ENCODE measurements at places on chromosomes 12 and 14.

DNA sequence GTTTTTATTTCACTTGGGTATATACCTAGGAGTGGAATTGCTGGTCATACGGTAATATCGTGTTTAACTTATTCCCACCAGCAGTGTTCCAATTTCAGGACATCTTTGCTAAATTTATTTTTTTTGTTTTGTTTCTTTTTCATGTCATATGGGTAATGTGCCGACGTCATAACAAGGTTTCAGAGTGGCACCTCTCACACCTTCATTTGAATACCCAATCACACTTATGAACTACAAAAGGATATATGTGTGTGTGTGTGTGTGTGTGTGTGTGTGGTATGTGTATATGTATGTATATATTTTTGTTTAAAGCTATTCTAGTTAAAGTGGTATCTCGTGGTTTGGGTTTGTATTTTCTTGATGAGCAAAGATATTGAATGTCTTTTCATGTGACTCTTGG, 12.1 kb downstream of the TRAF3 start:
- no peak for DNase-seq

DNA sequence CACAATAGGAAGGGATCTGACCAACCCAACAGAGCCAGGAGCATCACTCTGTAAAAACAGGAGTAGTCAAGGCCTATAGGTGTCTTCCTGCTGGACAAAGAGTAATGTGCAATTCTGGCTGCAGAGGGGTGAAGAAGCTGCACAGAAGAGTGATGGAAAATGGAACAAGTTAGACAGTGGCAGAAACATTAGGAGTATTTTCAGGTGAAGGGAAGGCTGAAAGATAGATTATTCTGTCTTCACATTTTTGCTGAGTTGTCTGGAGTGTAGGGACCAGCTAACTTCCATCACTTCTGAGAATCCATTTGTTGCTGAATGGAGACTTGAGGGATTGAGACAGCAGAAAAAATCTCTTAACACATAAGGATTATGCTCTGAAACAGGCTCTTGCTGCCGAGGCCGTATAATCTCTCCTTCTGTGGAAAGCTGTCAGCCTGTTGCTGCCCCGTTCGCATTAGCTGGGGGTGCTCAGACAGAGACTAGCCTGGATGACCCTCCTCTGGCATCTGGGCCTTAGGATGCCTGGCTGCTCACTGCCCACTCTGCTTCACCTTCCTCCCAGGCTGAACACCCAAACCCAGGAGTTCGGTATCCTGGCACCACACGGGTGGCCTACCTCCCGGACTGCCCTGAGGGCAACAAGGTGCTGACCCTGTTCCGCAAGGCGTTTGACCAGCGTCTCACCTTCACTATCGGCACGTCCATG, 3.1 kb upstream of the ARHGEF25 start:
- DNase-seq = no peak

DNA sequence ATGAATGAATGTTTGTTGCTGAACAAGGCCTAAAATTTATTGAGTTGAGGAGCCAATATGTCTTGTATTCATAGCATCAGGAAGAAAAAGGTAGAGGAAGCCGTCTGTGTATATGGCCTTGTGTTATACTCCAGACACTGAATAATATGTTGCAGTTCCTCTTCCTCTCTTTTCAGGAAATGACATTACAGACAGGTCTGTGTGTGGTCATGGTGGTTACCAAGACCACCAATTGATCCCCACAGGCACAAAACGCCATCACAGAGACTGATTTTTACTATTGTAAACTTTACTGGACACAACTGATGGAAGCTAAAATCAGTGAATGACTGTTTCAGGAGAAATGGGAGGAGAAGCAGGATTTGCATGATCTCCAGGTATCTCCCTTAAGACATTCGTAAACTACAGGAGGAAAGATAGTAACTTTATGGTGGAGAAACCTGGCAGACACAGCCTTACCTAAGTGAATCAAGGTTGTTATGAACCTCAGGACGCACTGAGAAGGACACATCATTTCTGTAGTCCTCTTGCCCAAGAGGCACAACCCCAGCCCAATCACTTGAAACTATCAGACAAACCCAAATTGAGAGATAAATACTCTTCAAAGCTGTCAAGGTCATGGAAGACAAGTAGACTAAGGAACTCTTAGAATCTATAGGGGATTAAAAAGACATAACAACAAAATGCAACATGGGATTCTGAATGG, 334.1 kb upstream of the RGS6 start:
- no peak for DNase-seq

GRCh38 chr12:94193168-94193567, 44.8 kb downstream of the PLXNC1 start:
- no peak for DNase-seq

- no peak for DNase-seq
Measured at GRCh38 chr12:108211157-108211556, 82.1 kb downstream of the WSCD2 start.

DNA sequence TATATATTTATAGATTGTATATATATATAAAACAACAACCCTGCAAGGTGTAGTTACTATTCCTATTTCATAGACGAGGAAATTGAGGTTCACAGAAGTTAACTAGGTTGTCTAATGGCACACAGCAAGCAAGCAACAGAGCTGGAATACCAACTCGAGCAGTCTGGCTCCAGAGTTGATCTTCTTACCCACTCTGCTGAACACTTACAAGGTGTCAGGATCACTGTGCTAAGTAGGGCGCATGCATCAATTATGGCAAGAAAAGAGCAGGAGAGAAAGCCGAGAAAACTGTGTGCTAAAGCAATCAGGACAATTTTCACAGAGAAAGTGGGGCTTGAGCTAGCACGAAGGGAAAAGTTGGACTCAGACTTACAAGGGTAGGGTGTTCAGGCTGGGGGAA, 15.9 kb upstream of the ARMH4 start:
- no peak for DNase-seq

- no peak for DNase-seq
Measured at GRCh38 chr12:113061061-113061694, 4.6 kb downstream of the DTX1 start.

GRCh38 chr12:132111654-132112304, 32.3 kb downstream of the DDX51 start:
- DNase-seq = no peak

- DNase-seq = no peak
Measured at GRCh38 chr14:56840221-56840620, 29.9 kb upstream of the OTX2 start.

DNA sequence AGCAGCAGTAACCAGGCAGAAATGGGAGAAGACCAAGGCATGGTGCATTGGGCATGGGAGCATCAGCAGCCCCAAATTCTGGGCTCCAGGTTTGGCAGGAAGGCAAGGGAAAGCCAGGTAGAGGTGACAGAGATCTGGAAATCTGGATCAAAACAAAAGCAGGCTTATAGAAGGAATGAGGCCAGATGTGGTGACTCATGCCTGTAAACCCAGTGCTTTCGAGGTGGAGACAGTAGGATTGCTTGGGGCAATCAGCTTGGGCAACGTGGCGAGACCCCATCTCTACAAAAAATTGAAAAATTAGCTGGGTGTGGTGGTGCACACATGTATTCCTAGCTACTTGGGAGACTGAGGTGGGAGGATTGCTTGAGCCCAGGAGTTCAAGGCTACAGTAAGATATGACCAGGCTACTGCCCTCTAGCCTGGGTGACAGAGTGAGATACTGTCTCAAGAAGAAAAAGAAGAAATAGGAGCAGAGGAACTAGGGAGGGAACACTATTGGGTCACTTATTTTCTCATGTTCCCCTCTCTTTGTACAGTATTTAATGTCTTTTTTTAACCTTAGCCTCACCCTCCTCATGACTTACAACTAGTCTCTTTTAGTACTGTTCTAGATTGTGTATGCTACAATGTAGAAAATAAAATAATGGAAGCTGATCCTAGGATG, 25.1 kb downstream of the SLC4A8 start:
- no peak for DNase-seq

GRCh38 chr12:50112456-50113218, 601 bp downstream of the COX14 start:
- DNase-seq = peak; percentile 26

DNA sequence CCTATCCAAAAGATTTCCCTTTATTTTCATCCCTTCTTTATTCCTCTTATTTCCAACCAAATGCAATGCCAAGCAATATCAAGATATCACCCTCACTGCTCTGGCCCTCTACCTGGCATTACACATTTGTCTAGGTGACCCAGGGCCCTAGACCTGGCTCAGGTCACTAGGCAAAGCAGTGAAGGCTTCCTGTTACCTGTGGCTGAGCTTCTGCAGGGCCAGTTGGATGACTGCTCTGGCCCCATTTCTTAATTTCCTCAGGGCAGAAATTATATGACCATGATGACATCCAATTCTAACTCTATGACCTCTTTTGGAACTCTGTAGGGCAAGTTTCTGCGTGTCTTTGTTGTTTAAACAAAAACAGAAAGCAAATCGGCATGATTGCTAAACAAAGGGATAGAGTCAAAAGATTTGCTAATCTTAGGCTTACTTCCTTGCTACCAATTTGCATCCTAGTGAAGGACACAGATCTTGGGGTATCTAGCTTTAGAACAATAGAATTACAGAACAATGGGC, 7.4 kb upstream of the CCDC198 start:
- DNase-seq = no peak

GRCh38 chr14:71374989-71375388, 467.7 kb downstream of the PCNX1 start:
- no peak for DNase-seq

DNA sequence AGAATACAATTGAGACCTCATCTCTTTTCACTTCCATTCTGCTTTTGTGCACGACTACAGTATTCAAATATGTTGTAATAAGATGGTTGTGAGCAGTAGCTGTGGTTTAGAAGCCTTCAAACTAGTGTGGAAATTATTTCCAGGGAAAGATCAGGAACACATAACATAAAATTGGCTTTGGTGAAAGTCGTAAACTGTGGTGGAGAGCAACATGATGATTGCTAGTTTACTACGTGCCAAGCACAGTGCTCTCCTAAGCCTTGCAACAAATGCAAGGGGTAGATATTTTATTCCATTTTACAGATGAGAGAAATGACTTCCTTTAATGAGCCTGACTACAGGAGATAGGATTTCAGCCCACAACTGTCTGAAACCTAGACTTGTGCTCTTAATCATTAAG, 172.4 kb upstream of the LMNTD1 start:
- DNase-seq = no peak

GRCh38 chr12:29505122-29505521, 7.6 kb upstream of the OVCH1 start:
- DNase-seq = no peak

- no peak for DNase-seq
Measured at GRCh38 chr12:127555071-127555470, 711.9 kb upstream of the TMEM132C start.

- peak; percentile 96 for DNase-seq
Measured at GRCh38 chr14:89955745-89956660, at the start of gene TDP1. Gene TDP1, plus strand, starts transcription at chr14:89955927. Its CDS starts 7,188 bp downstream, at chr14:89963115.

- DNase-seq = no peak
Measured at GRCh38 chr14:103282932-103283331, 51.1 kb upstream of the EIF5 start.

- DNase-seq = no peak
Measured at GRCh38 chr12:2613326-2614073, 181.3 kb upstream of the FKBP4 start.

DNA sequence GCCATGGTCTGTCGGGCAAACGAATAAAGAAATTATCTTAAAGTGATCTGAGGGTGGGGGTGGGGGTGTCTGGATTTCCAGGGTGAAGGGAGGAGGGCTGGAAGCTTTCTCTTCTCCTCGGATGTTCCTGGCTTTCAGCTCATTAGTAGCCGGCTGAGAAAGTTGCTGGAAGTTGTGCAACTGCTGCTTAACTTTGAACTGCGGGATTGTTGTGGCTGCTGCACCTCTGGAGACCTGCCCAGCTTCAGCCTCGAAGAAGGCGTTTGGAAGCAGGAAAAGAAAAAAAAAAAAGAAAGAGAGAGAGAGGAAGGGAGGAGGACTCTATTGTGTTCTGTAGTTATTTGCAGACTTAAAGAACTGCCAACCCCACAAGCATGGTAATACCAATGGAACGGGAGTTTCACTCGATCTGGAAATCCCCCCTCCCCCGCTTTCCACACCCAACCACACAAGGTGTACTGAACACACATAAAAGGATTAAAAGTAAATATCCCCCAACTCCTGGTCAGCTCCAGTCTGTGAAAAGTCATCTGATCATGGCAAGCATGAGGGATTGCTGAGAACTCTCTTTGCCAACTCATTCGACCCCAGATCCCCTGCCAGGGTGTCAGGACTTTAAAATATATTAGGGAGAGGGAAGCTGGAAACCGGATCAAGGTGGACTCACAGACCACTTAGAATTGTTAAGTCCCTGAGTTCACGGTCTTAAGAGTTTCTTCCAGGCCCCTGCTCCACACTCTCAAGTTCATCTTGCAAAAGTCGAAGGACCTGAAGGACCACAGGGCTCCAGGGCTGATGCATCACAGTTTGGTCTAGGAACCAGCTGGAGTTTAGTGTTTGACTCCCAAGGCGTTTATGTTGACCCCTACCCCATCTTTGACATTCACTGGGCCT, at the start of gene RASSF9:
Gene RASSF9, minus strand, starts transcription at position 213 of the 894 bp plus-strand sequence. Its CDS starts 208 bp downstream, at position 5.
- peak; percentile 48 for DNase-seq

- no peak for DNase-seq
Measured at GRCh38 chr12:6822426-6823135, 960 bp downstream of the GPR162 start.

DNA sequence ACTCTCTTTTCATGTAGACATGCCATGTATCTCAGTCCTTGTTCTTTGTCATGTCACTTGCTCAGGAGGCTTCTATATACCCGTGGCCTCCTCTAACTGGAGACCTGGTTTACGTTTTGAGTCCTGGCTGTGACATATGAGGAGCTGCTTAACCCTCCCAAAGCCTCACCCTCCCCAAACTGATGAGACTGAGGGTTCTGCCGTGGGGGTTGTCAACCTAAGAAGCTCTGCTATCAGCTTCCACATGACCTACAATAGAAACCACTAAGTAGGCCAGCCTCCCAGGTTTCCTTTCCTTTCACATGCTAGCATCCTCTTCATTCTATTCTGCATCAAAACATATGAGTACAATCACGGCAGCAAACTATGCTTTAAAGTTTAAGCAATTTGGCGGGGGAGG, 76.8 kb upstream of the WSCD2 start:
- DNase-seq = no peak

DNA sequence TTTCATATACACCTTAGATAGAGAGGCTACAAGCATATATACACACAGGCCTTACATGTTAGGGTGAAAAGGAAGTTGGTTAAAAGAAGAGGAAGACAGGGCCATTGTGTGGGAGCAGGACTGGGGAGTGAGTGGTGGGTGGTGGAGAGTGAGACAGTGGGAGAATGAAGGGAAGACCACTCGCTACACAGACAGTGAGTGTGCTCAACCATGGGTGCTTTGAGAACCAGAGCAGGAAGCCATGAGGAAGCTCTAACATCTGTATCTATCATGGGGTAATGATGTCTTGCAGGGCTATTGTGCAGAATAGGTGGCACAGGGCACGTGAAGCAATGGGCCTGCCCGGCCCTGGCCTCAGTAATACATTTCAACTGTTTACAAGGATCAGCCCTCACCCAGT, 11.4 kb upstream of the KRT74 start:
- no peak for DNase-seq

GRCh38 chr12:122858171-122858570, 22.9 kb downstream of the HIP1R start:
- no peak for DNase-seq

DNA sequence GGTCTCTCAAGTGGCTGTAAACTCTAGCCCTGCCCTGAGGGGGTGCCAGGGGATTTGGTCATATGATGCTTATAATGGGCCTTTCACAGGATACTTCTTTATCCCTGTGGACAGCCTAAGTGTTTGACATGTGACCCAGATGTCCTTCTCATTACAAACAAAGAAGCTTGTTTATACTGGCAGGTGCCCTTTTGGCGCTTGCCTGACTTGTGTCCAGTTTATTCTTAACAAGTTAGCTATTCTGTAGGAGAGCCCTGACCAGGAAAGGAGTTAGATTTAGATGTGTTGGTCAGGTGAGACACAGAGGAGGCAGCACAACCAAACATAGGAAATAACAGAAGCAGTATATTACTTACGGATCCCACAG, 51.9 kb downstream of the CCDC91 start:
- DNase-seq = no peak
